ENCODE measurements at places on chromosomes 3 and 15. TPM values are rescaled to one million over a fixed set of nuclear protein-coding genes. Genes with fewer than 3 reads are reported as not detected.

Gene BFSP2
- not detected for total RNA-seq

Gene TMC3
- not detected for total RNA-seq

- no peak for DNase-seq
Measured at GRCh38 chr15:100094127-100094510, 247.7 kb downstream of the ADAMTS17 start.

DNA sequence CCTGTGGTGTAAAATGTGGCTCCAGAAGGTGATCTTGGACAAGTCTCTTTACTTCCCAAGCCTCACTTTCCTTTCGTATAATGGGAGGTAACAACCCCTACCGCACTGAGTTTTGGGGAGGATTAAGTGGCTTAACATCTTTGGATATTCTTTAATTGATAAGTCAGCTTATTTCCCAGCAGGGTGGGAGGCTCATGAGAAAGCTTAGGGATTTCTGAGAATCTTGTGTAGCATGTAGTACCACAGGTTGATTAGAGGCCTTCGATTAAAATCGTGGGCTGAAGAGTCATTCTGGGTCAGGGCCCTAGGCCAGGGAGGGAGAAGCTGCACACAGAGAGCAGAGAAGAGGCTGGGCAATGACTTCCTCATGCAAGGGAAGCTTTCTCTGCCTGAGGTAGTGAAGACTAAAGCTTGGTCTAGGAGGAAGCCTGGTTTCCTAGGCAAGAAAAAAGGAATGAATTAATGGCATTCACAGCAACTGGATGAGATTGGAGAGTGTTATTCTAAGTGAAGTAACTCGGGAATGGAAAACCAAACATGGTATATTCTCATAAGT lies 1.5 kb upstream of the NMNAT3 start:
- no peak for DNase-seq

Gene LDHAL6B
- not detected for total RNA-seq

DNA sequence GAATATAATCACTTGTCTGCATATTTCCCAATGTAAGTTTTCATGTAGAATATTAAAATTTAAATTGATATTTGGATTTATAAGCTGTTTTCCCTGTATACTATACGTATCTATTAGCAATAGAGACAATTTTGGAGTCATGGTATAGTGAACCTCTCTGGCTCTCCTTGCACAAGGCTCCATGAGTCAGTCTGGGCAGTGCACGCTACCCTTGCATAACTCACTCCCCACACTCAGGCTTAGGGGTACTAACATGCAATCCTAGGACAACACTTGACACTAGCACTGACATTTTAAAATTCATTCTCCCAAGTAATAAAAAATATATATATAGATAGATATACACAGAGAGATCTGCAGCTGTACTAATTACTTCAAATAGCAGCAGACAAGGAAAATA lies 39.2 kb downstream of the SLC24A1 start:
- DNase-seq = no peak

GRCh38 chr3:111932946-111933345 lies 45.9 kb upstream of the ABHD10 start:
- DNase-seq = no peak

DNA sequence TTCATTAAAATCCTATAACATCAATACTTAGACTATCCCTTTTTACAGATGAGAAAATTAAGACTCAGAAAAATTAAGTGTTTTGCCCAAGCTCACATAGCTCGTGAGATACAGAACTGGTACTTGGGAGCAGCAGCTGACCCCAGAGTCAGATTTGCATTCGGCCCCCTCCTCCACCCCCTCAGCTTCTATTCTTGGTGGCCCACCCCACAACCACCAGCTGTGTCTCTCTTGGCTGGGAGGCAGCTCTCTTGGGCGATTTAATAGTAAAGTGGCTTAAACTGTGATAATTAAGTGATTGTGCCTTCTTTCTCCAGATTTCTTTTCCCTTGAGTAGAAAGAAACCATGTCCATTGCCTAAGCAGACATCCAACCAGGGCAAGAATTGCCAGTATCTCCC lies 203.6 kb upstream of the PDZRN3 start:
- no peak for DNase-seq

DNA sequence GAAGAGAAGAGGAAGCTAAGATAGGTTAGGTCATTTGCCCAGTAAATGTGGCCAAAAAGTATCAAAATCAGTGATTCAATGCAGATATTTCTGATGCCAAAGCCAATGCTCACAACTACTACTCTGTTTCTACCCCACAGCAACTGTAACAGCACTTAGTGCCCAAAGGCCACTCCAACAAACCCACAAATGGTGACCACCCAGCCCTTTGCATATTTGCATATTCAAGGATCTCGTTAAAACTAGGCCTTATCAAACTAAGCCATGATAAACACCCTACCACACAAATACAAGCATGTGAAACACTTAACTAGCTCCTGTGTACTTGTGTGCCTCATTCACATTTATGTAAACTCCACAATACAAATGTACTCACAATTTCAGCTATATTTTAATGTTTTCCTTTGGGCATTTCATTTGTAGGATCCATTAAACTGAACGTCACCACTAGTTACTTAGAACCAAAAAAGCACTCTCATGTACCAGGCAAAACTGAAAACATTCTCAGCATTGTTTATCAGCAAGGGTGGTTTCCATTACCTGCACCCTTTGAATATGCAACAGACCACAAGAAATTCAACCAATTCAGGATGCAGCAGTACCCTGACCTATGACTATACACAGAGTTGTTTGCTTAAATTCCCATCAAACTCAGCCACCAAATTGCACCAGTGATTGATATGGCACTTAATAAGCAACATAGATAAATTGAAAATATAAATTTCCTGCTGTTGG lies 111.2 kb upstream of the STT3B start:
- no peak for DNase-seq

- DNase-seq = no peak
Measured at GRCh38 chr15:84956199-84956598, 25.5 kb upstream of the PDE8A start.

Gene MFAP1
- 6.1 TPM for total RNA-seq

Gene DLL4
- 15.3 TPM for total RNA-seq

DNA sequence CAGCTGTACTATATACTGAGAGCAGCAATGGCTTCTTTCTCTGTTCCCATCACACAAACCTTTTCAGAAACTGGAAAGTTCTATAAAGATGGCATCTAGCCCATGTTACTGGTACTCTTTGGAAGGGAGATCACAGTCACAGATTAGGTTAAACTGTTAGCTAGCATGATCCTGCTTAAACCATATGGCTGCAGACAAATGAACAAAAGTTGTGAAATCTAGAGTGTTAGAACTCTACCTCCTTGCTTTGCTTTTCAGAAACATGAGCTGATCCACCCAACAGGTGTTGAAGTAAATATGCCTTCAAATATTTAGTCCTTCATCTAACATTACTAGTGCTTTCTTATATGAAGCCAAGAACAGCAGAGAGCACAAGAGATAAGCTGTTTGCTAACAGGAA lies 102.6 kb downstream of the SNRK start:
- no peak for DNase-seq

- DNase-seq = no peak
Measured at GRCh38 chr3:102084704-102085103, 235.4 kb downstream of the NFKBIZ start.

- no peak for DNase-seq
Measured at GRCh38 chr15:25498835-25499234, 60.0 kb upstream of the UBE3A start.

- peak; percentile 21 for DNase-seq
Measured at GRCh38 chr3:128987302-128988100, 6.4 kb downstream of the CFAP92 start.

Gene MKRN3
- total RNA-seq = not detected

- DNase-seq = peak; percentile 54
Measured at GRCh38 chr3:123884203-123884831, at the start of gene MYLK. Gene MYLK, minus strand, starts transcription at chr3:123884332. Its CDS starts 90,491 bp downstream, at chr3:123793841.

DNA sequence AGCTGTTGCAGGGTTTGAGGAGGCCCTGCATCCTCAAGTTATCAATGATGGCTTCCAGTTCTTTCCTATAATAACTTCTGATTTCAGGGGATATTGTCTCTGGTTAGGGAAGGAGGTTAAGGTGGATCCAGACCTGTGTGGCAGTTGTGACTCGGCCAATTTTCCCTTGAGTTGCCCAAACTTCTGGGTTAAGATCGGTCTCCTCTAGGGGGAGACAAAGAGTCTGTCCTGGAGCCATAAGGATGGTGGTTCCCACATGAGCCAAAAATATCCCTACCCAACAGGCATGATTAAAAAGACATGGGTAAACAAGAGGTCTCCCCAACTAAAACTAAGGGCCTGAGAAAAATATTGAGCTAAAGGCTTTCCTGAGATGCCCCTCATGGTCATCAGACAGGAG lies 227.5 kb upstream of the MDFIC2 start:
- DNase-seq = no peak

GRCh38 chr3:16608816-16609215 lies 3.6 kb upstream of the DAZL start:
- no peak for DNase-seq

Gene GOLGA8J
- total RNA-seq = not detected

DNA sequence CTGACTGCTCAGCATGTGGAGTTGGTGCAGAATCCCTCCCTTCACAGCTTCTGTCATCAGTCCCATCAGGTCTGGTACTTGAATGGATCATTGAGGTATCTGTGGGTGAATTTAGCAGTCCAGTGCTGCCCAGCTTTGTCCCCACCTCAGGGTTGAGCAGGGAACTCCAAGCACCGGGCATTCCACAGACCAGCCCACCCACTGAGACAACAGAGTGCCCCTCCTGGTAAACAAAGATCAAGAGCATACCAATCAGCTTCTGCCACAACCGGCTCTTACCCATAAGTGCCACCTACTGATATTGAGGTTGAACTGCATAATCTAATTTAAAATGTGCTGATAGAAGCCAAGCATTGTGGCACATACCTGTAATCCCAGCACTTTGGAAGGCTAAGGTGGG lies 57.1 kb upstream of the FXR1 start:
- no peak for DNase-seq

- no peak for DNase-seq
Measured at GRCh38 chr15:92848852-92849598, 51.1 kb upstream of the CHD2 start.

- DNase-seq = no peak
Measured at GRCh38 chr3:108605028-108605427, 15.5 kb downstream of the DZIP3 start.

Gene MOBP
- not detected for total RNA-seq

GRCh38 chr3:9161298-9161697 lies 88.1 kb downstream of the SRGAP3 start:
- no peak for DNase-seq

DNA sequence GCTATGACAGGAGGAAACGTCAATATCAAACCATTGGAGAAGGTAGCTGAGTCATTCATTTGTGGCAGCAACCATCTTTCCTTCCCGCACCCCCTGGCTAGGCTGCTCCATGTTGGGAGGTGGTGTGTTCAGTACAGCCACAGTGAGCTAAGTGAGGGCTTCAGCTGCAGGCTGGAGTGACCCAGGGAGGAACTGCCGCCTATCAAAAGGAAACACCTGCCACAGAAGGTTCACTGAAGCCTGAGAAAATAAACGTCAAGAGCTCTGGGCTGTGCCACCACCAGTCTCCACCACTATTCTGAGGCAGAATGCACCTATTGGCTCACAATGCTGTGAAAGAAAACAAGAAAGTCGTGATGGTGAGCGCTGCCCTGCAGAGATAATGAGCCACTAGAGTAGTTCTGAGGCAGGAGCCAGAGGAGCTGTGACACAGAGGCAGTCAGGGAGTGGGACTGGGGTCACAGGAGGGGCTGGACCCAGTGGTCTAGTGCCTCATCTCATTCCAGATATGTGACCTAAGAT lies 34.8 kb upstream of the CD47 start:
- DNase-seq = no peak

Gene RHOV
- total RNA-seq = 1.6 TPM

GRCh38 chr3:157926822-157927221 lies 179.4 kb downstream of the SHOX2 start:
- DNase-seq = no peak

- no peak for DNase-seq
Measured at GRCh38 chr3:193040836-193041672, 123.4 kb upstream of the MB21D2 start.

Gene VGLL3
- total RNA-seq = 9.2 TPM

- no peak for DNase-seq
Measured at GRCh38 chr3:126528419-126528799, 4.5 kb downstream of the CHST13 start.

DNA sequence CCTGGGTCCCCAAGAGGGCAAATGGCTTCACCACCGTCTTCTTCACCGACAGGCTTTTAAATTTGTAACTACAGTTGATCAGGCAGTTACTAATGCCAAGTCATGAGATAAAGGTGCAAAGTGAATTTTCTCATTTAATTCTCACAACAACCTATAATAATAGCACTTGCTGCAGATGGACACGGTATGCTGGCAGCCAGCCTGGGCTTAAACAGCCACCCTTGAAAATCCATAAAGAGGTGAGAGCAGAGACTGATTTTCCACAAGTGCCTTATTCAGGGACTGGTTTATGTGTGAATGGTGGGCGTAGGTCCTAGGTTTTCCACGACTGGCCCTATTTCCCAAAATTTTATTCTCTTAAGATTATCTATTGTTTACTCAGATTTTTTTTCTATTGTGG lies 117.8 kb downstream of the RAB11A start:
- DNase-seq = no peak

GRCh38 chr15:65258375-65259262 lies 28.1 kb downstream of the PARP16 start:
- DNase-seq = no peak

- no peak for DNase-seq
Measured at GRCh38 chr3:53193466-53194209, 32.6 kb downstream of the PRKCD start.

GRCh38 chr3:177263615-177264368 lies 66.5 kb upstream of the TBL1XR1 start:
- no peak for DNase-seq

Data from Peyer's patch (tissue), 4 donors.